ENCODE measurements at places on chromosomes 7 and 10. TPM values are rescaled to one million over a fixed set of nuclear protein-coding genes. Genes with fewer than 3 reads are reported as not detected.

The FLNC gene
- 4.0 TPM for total RNA-seq

GRCh38 chr10:131242007-131242406 is 69.5 kb downstream of the TCERG1L start:
- H3K4me1 ChIP-seq = no peaks in the 10 kb centered on the region
- no peaks in the 10 kb centered on the region for H3K27me3 ChIP-seq
- no peak overlapping the region for H3K4me3 ChIP-seq
- H3K36me3 ChIP-seq = no peaks in the 10 kb centered on the region
- H3K27ac ChIP-seq = no peak overlapping the region

The KCP gene
- not detected for total RNA-seq

DNA sequence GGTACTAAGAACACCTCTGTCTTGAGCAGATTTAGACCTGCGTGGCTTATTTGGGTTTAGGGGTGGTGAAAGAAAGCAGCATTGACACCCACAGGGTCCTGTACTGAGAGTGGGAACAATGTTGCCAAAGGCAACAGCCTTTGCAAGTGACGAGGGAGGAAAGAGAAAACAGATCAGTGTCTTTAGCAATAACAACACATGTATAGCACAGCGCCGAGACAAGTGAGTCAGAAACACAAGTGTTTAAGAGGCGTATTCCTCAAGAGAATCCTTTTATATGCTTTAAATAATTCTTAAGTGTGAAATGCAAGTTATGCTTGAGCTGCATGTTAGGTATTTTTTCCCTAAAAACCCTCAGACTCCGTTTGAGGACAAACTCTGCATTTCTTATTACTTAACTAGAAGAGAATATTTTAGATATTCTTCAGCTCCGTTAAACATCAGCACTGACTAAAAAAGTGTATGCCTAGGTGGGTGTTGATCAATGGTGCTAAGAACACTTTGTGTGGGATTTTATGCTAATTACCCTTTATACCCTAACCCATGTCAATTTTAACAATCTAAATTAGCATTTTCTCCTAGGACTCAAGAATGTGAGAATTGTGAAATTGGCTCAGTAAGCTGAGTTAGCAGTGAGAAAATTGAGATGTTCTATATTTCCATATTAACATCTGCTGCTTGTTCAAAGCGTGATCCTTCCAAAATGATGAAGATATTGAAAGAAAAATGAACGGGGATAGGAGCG is 1095.4 kb upstream of the CELF2 start:
- DNase-seq = no peak
- no peaks in the 10 kb centered on the region for H3K36me3 ChIP-seq
- no peaks in the 10 kb centered on the region for H3K4me1 ChIP-seq
- H3K27ac ChIP-seq = no peak overlapping the region
- no peaks in the 10 kb centered on the region for H3K27me3 ChIP-seq
- no peak overlapping the region for H3K4me3 ChIP-seq

The PON3 gene
- 7.0 TPM for total RNA-seq

Measured in body of pancreas (tissue), 4 donors.